Breast epithelium (tissue), 4 donors: ENCODE measurements at places on chromosomes 11 and 22. TPM values are rescaled to one million over a fixed set of nuclear protein-coding genes. Genes with fewer than 3 reads are reported as not detected.

ANO9 gene
- total RNA-seq, result 9.8 TPM

TRIM49D1 gene
- total RNA-seq, result not detected

ARVCF gene
- 44.2 TPM for total RNA-seq

IRAG1 gene
- total RNA-seq, result 16.1 TPM

DNA sequence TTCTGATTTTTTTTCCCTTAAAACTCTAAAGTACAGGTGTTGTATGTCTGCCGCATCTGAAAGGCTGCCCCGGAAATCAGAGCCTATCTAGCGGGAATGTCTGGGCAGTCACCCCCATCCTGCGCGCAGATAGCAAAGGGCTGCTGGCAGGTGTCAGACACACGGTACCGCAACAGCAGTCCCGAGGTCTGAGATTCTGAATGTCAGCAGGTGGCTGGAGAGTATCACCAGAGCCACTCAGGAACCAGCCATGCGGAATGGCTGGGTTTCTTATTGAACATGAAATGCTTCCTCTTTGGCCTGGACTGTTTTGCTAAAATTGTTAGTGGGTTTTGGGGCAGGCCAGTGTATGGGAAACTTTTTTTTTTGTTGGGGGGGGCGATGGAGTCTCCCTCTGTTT, 53.3 kb downstream of the CERK start:
- no peak for DNase-seq
- no peaks in the 10 kb centered on the region for H3K36me3 ChIP-seq
- no peaks in the 10 kb centered on the region for H3K27me3 ChIP-seq
- H3K4me1 ChIP-seq, result no peaks in the 10 kb centered on the region
- H3K4me3 ChIP-seq, result no peak overlapping the region

DNA sequence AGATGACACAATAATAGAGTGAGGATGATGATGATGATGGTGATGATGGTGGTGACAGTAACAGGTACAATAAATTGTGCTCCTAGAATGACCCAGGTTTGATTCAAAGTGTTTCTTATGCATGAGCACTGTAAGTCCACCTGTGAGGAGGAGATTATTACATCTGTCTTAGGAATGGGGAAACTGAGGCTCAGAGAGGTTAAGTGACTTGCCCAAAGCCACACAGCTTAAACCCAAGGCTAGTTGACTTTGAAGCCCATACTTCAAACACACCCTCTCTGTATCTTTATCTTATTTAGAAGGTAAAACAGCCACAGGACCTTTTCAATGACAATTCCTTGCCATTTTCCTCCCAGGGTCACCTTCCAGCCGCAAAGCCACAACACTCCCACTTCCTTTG, 88.9 kb downstream of the MIAT start:
- H3K36me3 ChIP-seq, result no peaks in the 10 kb centered on the region
- H3K27me3 ChIP-seq, result no peaks in the 10 kb centered on the region
- no peaks in the 10 kb centered on the region for H3K4me1 ChIP-seq
- no peak overlapping the region for H3K27ac ChIP-seq
- no peak for DNase-seq

DNA sequence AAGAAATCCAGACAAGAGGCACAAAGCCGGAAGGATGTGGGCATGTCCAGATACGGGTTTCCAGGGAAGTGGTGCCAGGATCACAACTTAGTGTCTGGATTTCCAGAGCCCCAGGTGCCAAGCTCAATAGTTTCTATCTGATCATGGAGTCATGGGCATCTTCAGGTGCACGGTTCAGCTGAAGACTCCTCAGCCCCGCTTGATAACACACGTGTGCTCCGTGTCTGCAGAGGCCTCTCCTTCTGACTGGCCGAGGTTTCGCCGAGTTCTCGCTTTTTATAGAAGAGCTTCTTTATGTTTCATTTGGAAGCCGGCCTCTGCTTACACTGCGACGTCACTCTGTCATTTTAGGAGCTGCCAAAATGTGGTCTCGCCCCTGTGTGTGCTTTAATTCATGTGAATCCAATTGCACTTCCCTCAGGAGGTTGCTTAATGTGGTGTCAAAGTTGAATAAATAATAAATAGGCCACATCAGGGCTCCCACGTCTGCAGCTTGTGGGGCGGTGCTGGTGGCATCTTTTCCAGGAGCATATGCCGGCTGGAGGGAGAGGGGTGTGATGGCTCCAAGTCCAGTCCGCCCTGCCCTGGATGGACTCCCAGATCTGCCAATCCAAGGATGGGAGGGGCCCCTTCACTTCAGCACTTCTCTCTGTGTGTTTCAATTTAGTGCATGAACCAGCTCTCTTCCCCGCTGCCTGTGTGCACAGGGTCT, 1410.8 kb downstream of the TBC1D22A start:
- no peak for DNase-seq
- H3K4me3 ChIP-seq, result no peak overlapping the region
- H3K27me3 ChIP-seq, result no peaks in the 10 kb centered on the region
- H3K27ac ChIP-seq, result no peak overlapping the region
- H3K4me1 ChIP-seq, result no peaks in the 10 kb centered on the region

MIAT gene
- 2.3 TPM for total RNA-seq

JAML gene
- 16.0 TPM for total RNA-seq

DNA sequence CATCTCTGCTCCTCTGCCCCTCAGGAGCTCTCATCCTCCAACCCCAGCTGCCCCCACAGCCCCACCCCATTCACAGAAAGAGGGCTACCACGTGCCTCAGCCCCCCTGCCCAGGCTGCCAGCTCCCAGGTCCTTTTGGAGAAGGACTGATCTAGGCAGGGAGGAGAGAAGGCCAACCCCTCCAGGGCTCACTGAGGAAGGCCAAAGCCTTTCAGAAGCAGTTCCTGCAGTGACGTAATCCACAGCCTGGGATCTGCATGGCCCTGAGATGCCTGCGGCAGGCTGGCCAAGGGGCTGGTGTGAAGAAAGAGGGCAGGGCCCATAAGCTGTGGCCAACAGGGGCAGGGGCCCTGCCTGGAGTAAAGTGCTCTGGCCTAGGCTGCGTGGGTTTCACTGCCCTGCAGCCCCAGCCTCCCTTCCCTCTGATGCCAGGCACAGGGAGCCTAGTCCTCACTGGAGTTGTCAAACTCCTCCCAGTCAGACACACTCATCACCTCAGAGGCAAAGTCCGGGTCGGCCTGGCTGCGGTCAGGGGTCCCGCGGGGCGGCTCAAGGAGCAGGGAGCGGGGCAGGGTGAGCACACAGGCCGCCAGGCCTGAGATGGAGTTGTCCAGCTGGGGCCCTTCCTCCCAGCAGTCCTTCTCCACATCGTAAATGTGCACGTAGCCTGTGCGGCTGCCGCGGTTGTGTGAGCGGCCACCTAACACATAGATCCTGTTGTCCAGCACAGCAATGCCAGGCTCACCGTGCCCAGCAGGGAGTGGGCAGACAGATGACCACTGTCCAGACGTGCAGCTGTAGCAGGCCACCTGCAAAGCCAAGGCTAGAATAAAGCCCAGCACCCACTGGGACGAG, 4.2 kb upstream of the SCARF2 start:
- H3K4me1 ChIP-seq, result no peaks in the 10 kb centered on the region
- H3K36me3 ChIP-seq, result no peaks in the 10 kb centered on the region
- peak overlapping the region; percentile 25 for H3K27ac ChIP-seq
- DNase-seq, result no peak

DNA sequence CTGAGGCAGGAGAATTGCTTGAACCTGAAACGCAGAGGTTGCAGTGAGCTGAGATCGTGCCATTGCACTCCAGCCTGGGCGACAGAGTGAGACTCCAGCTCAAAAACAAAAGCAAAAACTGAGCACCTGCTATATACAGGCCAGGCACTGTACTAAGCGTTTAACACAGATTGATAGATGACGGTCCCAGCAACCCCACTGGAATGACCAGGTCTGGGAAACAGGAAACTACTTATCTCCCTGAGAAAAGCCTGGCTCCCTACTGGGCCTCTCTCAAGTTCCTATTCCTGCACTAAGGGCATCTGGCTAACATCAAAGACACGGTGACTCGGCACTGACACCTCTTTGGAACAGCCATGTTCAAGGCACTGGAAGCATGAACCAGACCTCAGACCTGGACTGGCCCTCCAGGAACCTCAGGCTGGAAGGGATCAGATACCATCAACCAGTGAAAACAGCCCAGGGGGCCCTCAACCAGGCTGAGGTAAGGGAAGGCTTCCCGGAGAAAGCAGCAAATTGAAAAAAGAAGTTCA, 16.6 kb downstream of the ARAP1 start:
- H3K27ac ChIP-seq, result no peak overlapping the region
- no peak for DNase-seq
- no peaks in the 10 kb centered on the region for H3K4me1 ChIP-seq
- no peak overlapping the region for H3K4me3 ChIP-seq

CARS1 gene
- 40.7 TPM for total RNA-seq

- H3K36me3 ChIP-seq, result no peaks in the 10 kb centered on the region
- no peaks in the 10 kb centered on the region for H3K27me3 ChIP-seq
- H3K4me3 ChIP-seq, result no peak overlapping the region
- no peak overlapping the region for H3K27ac ChIP-seq
- DNase-seq, result no peak
Observed at GRCh38 chr11:132665205-132665604, 867.1 kb downstream of the OPCML start.

DNA sequence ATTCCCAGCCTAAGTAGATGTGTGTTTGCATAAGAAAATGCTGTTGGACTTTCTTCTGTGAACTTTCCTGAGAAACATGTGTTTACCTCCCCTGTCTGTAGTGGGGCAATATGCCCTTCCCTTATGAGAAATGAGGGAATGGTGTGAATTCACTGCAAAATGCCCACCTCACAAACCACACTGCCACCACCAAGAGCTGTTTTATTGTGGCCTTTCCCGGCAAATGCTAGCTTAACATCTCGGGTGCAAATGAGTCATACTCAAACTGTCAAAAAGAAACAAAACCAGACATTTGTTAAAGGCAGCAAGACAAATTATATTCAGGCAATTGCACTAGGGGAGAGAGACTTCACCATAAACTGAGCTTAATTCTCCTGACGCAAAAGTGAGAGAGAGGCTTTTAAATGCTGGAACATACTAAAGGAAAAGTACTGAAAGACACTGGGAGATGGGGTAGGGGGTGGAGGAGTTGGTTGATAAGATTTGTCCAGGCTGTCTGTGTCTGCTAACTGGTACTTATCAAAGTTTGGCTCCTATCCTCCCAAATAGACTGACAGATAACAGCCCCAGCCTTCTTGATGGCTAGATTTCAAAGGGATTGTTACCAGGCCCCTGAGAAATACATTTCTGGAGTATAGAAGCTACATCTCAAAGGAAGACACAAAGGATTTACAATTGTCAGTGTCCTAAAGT, 70.9 kb upstream of the OR5AK2 start:
- no peak for DNase-seq
- H3K27me3 ChIP-seq, result no peaks in the 10 kb centered on the region
- H3K27ac ChIP-seq, result no peak overlapping the region
- H3K4me1 ChIP-seq, result no peaks in the 10 kb centered on the region

DNA sequence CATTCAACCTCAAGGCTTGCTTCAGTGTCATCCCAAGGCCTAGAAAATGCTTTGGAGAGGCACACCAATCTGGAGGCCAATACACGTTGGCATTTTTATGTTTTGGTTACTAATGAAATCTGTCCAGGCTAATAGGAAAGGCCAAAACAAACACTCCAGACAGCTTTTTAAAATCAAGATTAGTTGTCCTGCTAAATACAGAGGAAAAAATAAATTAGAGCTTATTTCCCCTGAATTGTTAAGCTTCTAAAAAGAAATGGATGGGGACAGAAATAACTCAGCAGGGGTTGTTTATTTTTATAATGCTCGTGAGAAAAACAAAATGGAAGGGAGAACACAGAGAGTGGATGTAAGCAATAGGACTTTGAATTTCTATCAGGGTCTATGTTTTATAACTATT, 438.5 kb upstream of the LRRC4C start:
- no peaks in the 10 kb centered on the region for H3K27me3 ChIP-seq
- no peaks in the 10 kb centered on the region for H3K36me3 ChIP-seq
- no peak for DNase-seq
- no peak overlapping the region for H3K27ac ChIP-seq

DNA sequence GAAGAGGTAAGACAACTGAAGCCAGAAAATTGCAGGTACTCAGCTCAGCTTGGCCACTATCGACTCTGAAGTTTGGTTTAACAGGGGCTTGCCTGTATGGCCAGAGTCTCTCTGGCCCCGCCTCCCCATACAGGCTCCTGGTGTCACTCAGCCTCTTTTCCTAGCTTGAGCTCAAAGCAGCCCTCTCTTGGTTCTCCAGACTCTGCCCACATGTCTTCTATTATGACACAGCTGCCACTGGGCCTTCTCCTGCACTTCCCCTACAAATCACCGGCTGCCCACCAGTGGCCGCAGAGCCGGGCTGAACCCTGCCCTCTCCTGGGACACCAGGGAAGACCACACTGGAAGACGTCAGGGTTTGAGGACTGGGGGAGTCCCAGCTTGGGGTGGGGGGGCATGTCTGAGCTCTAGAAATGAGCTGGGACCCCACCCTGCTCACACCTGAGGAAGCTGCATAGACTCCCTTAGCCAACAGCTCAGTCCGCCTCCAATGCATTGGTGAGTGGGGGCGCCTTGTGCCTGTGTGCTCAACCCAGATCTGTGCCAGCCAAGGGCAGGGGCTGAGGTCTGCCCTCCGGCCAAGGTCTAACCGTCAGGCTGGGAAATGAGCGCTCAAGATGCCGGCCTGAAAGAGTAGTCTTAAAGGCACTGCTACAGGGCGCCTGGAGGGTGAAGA, 94.4 kb upstream of the LMO1 start:
- no peaks in the 10 kb centered on the region for H3K36me3 ChIP-seq
- DNase-seq, result no peak
- H3K4me3 ChIP-seq, result no peak overlapping the region
- no peaks in the 10 kb centered on the region for H3K27me3 ChIP-seq

APOA4 gene
- total RNA-seq, result 0.33 TPM

FOLR2 gene
- 16.7 TPM for total RNA-seq

APOL4 gene
- total RNA-seq, result 4.9 TPM

SGSM1 gene
- total RNA-seq, result 2.9 TPM

DNA sequence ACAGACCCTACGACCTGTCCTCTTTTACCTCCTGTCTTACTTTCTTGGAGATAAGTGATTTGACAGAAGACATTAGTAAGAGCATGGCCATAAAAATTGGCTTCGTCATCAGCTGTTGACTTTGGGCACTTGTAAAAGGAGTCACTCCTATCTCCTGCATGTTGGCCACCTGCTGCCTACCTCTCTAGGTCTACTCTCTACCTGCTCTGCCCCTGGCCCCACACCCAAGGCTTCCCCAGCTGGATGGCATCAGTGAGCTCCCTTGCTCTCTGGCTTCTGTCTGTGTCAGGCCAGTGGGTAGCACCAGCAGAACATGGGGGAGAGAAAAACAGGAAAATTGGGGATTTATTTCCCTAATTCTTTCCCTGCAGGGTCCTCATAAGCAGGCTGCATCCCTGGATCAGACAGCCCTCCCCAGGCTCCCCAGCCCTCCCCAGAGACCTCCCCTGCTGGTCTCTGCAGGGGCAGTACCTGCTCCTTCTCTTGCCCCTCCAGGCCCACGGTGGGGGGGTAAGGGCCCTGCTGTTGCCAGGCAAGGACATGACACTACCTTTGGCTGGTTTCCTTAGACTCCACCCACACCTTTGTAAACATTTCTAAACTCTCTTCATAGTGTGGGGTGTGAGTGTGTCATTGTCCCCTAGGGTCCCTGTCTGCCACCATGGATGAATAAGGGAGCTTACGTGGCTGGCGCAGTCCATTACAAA, 157.0 kb upstream of the NECTIN1 start:
- no peaks in the 10 kb centered on the region for H3K27me3 ChIP-seq
- no peak for DNase-seq
- H3K4me3 ChIP-seq, result no peak overlapping the region
- H3K27ac ChIP-seq, result no peak overlapping the region
- no peaks in the 10 kb centered on the region for H3K4me1 ChIP-seq
- H3K36me3 ChIP-seq, result no peaks in the 10 kb centered on the region
